OCI-M1 (cell line): ENCODE measurements at places on chromosomes 7 and 10.

DNA sequence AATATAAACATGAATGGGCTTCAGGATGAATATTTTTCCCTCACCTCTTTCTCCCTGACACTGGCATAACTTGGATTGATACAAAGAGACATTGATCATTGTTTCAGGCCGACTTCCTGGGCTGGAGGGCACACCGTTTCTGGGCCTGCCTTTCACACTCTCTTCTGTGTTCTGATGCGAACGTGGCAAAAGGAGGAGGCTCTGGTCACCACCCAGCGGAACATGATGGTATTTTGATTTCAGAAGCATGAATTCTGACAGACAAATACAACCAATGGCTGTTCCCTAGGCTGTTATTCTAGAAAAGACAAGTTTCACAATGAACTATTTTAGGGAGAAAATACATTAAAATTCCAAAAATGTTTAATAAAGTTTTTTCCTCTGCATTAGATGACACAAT lies 534.5 kb upstream of the MKI67 start:
- DNase-seq, result peak; percentile 5

GRCh38 chr7:132312531-132313055 lies 263.7 kb downstream of the PLXNA4 start:
- no peak for DNase-seq

DNA sequence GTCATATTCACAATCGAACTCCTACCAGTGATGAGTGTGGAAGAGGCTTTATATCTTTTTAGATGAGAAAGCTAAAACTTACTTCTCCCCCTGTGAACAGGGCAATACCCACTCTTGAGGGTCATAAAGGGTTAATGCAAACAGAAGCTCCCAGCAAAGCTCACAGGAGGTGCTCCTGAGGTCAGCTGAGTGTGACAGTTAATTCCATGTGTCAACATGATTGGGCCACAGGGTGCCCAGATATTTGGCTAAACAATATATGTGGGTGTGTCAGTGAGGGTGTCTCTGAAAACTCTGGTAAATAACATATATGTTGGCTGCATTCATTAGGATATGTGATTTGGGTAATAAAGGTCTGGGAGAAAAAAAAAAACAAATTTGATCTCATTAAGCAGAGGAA lies 86.0 kb downstream of the HIP1 start:
- no peak for DNase-seq

DNA sequence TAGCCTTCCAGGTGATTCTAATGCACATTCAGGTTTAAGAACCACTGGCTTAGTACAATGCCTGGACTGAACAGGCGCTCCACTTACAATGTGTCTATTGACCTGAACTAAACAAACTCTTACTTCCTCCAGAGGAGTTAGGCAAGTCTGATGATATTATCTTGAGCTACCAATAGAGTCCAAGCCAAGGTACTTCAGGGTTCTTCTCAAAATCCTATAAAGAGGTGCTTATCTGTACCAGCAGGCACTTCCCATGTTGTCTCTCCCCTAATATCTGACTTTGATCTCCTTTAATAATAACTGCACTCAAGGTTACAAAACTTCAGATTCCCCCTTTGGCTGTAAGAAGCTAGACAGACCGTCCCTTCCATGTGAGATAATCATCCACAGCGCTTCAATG lies 157.0 kb upstream of the SVIL start:
- DNase-seq, result no peak

- no peak for DNase-seq
These were observed 325.9 kb downstream of the TNS3 start for GRCh38 chr7:47256016-47256415.

DNA sequence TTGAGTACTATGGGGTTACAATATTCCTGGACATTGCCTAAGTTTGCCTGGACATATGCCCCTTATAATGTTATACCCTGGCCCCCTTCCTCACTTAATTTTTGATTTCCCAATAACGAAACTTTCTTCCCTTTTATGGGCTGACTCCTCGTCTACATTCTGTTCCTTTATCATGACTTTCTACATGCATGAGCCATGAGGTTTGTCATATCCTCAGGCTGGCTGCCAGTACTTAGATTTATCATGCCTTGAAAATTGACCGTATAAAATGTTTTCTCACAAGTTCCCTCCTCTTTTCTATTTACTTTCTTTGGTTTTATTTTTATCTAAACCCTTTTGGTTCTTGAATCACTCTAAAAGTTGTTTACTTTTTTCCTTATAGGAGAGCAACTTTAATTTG lies 4.7 kb downstream of the DNAH11 start:
- peak; percentile 8 for DNase-seq

DNA sequence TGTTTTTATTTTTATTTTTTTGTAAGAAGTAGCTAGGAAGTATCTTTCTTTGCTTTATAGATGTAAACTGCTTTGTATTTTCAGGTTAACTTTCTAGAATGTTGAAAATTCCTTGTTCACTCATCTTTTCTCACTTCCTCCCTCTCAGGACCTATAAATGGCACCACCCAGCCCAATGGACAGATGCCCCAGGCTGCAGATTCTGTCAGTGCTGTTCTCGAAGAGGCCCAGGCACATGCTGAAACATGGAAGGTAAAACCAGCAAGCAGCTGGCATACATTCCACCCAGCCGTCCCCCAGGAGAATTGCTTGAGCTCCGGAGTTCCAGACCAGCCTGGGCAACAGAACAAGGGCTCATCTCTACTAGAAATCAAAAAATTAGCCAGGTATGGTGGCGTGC lies 47.1 kb upstream of the PDSS1 start:
- DNase-seq, result no peak

GRCh38 chr7:95427166-95427565 lies 7.7 kb downstream of the PON2 start:
- no peak for DNase-seq

DNA sequence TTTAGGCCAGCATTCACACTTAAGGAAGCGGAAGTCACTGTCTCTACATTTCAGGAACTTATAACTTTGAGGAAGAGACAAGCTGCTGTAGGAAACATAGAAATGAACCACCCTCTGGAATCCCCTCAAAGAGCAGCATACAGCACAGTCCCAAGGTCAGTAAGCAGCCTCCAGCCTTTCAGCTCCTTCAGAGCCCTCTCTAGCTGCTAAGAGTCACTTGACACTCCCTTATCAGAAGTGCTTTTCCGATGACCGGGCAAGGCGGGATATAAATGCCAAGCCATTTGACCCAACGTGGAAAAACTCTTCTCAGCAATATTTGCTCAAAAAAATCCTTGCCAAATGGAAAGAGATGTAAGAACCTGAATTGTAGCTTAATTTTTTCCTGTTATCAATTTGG lies 1284.3 kb downstream of the XPNPEP1 start:
- no peak for DNase-seq

- no peak for DNase-seq
These were observed 74.2 kb upstream of the PLXNA4 start for GRCh38 chr7:132650498-132650897.

DNA sequence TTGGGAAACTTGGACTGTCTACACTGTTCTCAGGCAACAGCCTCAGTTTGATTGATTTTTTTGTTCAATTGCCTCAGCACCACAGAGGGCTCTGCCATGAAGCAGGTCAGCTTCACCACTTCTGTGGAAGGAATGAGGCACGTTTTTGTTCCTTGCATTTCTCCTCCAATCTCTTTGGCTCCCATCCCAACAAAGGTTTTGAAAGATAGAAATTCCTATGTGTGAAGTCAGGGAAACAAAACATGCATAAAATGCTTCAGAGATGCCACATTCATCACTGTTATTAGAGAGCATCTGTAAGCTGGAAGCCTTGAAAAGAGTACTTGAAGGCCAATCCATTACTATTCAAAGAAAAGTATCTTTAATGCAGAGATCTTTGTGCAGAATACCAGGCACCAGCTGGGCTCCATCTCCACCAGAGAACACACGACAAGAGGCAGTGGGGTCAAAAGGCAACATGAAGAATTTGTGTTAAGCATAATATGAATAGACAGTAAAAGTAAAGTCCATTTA lies 249.1 kb upstream of the LYZL1 start:
- no peak for DNase-seq

GRCh38 chr7:12127455-12127854 lies 83.6 kb upstream of the TMEM106B start:
- DNase-seq, result peak; percentile 37

DNA sequence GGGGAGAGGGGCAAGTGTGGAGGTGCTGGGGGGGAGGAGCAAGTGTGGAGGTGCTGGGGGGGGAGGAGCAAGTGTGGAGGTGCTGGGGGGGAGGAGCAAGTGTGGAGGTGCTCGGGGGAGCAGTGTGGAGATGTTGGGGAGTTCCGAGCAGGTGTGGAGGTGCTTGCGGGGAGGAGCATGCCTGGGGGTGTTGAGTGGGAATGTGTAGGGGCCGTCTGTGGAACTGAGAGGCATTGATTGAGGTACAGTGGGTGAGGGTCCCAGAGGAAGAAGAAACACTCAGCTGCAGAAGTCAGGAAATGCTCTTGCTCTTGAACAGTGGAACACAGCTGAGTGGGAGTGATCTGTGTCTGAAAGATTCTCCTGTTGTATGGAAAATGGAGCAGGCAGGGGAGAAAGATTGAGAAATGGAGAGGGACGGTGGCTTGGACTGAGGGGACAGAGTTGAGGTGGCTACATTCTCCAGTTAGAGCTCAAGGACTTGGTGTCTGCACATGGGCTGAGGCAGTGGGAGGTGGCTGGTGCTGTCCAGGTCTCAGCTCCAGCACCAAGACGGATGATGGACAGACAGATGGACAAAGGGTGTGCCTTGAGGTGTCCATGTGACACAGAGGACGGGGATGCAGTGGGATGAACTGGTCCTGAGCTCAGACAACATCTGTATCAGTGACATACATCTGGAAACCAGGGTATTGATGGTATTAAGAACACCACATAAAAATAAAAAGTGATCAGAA lies 25.2 kb upstream of the NCAPG2 start:
- no peak for DNase-seq

DNA sequence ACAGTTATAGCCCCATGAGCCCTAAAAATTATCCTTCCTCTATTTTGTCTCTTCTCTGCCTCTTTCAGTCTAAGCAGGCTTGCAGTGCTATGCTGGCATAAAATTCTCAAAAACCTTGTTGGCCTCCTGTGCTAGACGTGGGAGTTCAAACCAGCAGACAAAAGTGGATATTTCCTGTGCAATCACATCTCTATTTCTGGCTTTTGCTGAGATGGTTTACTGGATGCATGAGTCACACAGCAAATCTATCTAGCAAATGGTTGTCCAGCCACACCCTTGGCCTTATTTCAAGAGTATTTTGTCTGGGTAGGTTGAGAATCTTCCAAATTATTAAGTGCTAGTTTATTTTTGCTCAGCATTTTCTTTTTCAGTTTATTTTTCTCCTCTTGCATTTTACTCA lies 370.8 kb downstream of the CDC14C start:
- no peak for DNase-seq

DNA sequence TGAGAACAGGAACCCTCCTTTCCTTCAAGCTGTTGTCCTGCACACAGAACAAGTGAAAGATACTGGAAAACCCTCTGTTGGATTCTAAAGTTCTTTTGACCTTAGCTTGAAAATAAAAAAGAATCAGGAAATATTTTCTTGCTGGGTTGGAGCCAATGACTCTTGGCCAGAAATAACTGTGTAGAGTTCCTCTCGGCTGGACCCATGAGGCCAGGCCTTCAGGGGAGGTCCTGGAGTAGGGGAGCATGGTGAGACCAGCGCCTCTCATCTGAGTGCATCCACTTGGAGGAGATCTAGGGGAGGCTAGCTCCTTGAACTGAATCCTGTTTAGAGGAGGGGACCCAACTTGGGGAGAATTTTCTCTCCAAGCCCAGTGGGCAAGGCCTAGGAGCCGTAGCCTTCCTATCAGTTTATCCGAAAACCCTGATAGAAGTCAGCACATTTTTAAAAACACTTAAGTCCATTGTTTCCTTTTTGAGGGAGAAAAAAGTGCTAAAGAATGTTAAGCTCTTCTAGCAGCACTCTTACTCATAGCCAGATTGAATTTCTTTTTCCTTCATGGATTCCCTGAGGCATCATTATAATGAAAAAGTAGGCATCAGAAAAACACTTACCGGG lies 635.7 kb upstream of the ANKRD30A start:
- DNase-seq, result no peak

GRCh38 chr7:152341039-152341913 lies 94.5 kb downstream of the KMT2C start:
- peak; percentile 56 for DNase-seq

GRCh38 chr10:63260860-63261251 lies 127.7 kb downstream of the NRBF2 start:
- DNase-seq, result peak; percentile 65

GRCh38 chr10:8052341-8052955 lies 2.0 kb upstream of the GATA3 start:
- DNase-seq, result no peak

DNA sequence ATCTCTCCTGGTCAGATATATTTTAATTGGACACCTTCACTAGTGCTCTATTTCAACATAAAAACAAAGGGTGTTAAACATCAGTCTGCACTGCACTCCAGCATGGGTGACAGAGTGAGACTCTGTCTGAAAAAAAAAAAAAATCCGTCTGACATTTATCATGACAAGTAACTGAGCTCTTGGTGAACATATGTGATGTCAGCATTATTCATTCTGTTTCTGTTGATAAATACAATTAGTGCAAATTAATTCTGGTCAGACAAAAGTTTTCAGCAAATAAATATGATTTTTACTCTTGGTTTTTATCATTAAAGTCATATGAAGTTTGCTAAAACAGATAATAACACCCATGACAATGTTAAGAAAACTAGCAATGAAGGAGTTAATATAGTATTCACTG lies 692.8 kb upstream of the GRM3 start:
- DNase-seq, result no peak

DNA sequence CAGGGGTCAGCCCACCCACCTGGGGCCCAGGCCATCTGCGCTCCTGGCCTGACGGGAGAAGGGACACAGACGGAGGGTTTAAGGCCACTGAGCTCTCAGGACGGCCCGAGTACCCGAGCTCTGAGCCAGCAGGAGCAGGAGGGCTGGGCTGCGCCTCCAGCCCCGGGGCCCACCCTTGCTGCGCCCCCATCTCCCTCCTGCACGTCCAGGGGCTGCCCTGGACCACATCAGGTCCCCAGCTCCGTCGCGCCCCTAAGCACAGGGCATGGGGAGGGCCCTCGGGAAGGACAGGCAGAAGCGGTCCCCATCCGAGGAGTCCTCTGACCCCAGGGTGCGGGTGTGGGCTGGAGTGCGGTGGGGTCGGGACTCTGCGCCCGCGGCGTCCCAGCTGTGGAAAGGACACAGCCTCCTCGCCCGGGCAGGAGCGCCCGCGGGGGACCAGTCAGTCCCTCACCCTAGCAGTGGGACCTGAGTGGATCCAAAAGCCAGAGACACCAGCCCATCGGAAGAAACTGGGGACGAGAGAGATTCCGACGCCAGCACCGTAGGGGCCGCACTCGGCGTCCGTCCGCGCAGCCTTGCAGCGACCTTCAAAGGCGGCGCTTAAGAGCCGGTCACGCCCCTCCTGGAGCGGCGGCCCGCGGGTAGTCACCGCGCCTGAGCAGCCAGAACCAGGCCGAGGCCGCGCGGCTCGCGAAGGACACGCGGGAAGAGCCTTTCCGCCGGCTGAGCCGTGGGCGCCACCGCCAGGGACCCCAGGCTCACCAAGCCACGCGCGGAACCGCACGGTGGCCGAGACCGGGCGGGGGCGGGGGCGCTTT lies 15.9 kb downstream of the CAMK2B start:
- DNase-seq, result no peak

GRCh38 chr7:149459540-149460452 lies 1.1 kb downstream of the ZNF777 start:
- DNase-seq, result no peak

GRCh38 chr10:132913559-132914115 lies 28.7 kb downstream of the CFAP46 start:
- DNase-seq, result no peak

- DNase-seq, result peak; percentile 95
These were observed at the start of gene IFIT1 for GRCh38 chr10:89391907-89392756. Gene IFIT1, plus strand, starts transcription at chr10:89392623. Its CDS starts 90 bp downstream, at chr10:89392713.
